Metanephros (tissue), 2 donors: ENCODE measurements at places on chromosomes 6 and 20. TPM values are rescaled to one million over a fixed set of nuclear protein-coding genes. Genes with fewer than 3 reads are reported as not detected.

Gene HLA-DOA
- total RNA-seq, result 11.0 TPM

Gene NMBR
- total RNA-seq, result 0.29 TPM

Gene SH3BGRL2
- total RNA-seq, result 25.2 TPM

Gene LIN28B
- 0.18 TPM for total RNA-seq

Gene ABRACL
- total RNA-seq, result 19.1 TPM

Gene RALGAPB
- 41.6 TPM for total RNA-seq

Gene ZC3H12D
- 1.3 TPM for total RNA-seq

Gene ZNF334
- total RNA-seq, result 13.5 TPM

Gene DIDO1
- 55.5 TPM for total RNA-seq

Gene MAFB
- 47.9 TPM for total RNA-seq

Gene LAMA4
- total RNA-seq, result 127 TPM

Gene COQ3
- 6.1 TPM for total RNA-seq

Gene SNX21
- 41.5 TPM for total RNA-seq

Gene C20orf202
- 0.47 TPM for total RNA-seq

Gene DEFB132
- 0.18 TPM for total RNA-seq

Gene GNAS
- 1,201 TPM for total RNA-seq

Gene NRM
- 7.1 TPM for total RNA-seq

Gene OR2H1
- total RNA-seq, result not detected

Gene HLA-DOB
- 0.88 TPM for total RNA-seq

Gene SGK2
- 40.2 TPM for total RNA-seq

Gene DEFB124
- total RNA-seq, result not detected

Gene ARMC2
- 4.4 TPM for total RNA-seq

Gene SLCO4A1
- total RNA-seq, result 7.5 TPM

Gene PKHD1
- total RNA-seq, result 66.2 TPM

Gene TRIM15
- total RNA-seq, result 0.47 TPM

Gene KCNK16
- not detected for total RNA-seq

Gene RIPOR3
- total RNA-seq, result 18.1 TPM

Gene B4GALT5
- total RNA-seq, result 30.2 TPM

Gene SNRPB2
- total RNA-seq, result 45.7 TPM

Gene EYS
- 0.99 TPM for total RNA-seq

Gene OPRM1
- not detected for total RNA-seq

Gene SIRPG
- total RNA-seq, result 0.18 TPM

Gene IL17A
- total RNA-seq, result not detected

Gene PKIB
- 2.3 TPM for total RNA-seq

Gene TAAR2
- not detected for total RNA-seq

Gene MDFI
- 45.7 TPM for total RNA-seq

Gene PNLDC1
- not detected for total RNA-seq

Gene ELOVL4
- total RNA-seq, result 2.3 TPM

Gene PRKN
- 19.2 TPM for total RNA-seq

Gene FOXA2
- total RNA-seq, result not detected

Gene HRH3
- total RNA-seq, result 0.23 TPM

Gene TFAP2D
- not detected for total RNA-seq

Gene MLN
- 0.53 TPM for total RNA-seq

Gene CCN6
- total RNA-seq, result 1.1 TPM

Gene WFDC8
- not detected for total RNA-seq

Gene DUSP22
- total RNA-seq, result 21.5 TPM

Gene TUBB2B
- 126 TPM for total RNA-seq

Gene BPIFA1
- total RNA-seq, result not detected

Gene BHLHE23
- not detected for total RNA-seq

Gene FAM184A
- 5.0 TPM for total RNA-seq

Gene SLC12A5
- total RNA-seq, result not detected

Gene PAK5
- 0.06 TPM for total RNA-seq
